ENCODE measurements at places on chromosomes 2 and 18.

- no peak for DNase-seq
These were observed at the start of the genes ABCG5 and ABCG8 for GRCh38 chr2:43838560-43839267. ABCG5 (minus strand) TSS chr2:43838839; CDS start chr2:43838679, 160 bp downstream. ABCG8 (plus strand) TSS chr2:43838971; CDS start chr2:43839054, 83 bp downstream.

GRCh38 chr18:78158943-78159342 is 820.7 kb upstream of the SALL3 start:
- DNase-seq, result no peak

DNA sequence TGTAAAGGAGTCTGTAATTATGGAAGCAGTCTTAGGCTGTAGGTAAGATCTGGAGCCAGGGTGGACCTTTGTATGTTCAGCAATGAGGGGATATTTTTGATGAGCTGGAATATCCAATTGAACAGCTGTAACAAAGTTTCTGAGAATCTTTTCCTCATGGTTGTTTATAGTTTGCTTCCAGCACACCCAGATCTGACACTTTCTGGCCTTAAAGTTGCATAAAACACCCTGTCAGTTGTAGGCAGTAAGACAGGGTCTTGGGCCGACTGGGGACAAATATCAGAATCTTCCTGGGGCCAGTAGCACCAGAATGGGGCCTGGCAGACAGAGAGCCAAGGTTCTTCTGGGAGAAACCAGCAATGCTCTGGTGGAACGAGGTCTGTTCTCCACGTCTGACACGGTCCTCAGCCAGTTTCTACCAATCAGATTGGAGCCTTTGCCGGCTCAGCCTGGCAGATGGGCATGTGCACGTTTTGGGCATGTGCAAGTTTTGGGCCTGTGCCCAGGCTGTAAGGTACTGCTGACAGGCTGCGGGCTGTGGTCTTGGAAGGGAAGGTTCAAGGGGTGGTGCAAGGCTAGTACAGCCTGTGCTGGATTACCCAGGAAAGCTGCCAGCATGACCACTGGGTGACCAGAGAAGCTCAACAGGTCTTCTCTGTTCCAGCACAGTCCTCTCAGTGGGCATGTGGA is 89.8 kb downstream of the PRKCE start:
- no peak for DNase-seq

GRCh38 chr18:76131738-76132137 is 363.3 kb downstream of the ZNF516 start:
- no peak for DNase-seq

GRCh38 chr2:206241736-206242135 is 32.7 kb upstream of the ZDBF2 start:
- no peak for DNase-seq

- DNase-seq, result no peak
These were observed 12.4 kb upstream of the SAP130 start for GRCh38 chr2:128040166-128040771.

DNA sequence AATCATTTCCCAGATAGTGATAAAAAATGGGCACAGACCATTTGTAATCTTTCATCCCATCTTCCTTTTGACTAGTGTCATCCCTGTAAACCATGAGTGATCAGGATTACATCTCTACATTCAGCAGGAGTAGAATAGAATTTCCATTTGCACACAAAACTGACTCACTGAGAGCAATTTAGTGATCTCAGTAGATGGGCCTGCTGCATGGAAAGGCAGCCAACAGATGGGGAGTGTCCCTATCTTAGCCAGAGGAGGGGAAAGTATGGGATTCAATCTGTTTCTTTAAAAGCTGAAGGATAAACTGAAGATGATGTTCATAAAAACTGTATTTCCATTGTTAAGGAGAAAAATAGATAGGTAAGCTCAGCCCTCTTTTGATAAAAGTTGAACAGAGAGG is 441.7 kb downstream of the ZNF521 start:
- no peak for DNase-seq

GRCh38 chr2:207662203-207662602 is 37.0 kb upstream of the METTL21A start:
- DNase-seq, result no peak

DNA sequence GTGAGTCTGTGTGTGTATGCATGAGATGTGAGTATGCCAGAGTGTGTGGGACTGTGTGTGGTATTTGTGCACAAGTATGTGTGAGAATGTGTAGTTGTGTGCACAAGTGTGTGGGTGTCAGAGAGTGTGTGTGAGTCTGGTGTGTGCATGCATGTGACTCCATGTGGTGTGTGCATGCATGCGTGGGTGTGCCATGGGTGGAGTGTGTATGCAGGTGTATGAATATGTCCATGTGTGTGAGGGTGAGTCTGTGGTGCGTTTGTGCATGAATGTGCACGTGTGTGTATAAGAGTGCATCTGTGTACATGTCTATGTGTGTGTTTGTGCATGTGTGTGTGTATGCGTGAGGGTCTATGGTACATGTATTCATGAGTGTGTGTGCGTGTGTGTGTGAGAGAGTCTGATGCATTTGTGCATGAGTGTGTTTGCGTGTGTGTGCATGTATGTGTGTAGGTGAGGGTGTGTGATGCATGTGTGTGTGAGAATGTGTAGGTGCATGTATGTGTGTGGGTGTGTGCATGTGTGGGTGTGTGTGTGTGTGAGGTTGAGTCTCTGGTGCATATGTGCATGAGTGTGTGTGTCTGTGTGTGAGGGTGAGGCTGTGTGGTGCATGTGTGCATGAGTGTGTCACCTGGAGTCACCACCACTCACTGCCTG is 226.8 kb downstream of the LDLRAD4 start:
- DNase-seq, result no peak

DNA sequence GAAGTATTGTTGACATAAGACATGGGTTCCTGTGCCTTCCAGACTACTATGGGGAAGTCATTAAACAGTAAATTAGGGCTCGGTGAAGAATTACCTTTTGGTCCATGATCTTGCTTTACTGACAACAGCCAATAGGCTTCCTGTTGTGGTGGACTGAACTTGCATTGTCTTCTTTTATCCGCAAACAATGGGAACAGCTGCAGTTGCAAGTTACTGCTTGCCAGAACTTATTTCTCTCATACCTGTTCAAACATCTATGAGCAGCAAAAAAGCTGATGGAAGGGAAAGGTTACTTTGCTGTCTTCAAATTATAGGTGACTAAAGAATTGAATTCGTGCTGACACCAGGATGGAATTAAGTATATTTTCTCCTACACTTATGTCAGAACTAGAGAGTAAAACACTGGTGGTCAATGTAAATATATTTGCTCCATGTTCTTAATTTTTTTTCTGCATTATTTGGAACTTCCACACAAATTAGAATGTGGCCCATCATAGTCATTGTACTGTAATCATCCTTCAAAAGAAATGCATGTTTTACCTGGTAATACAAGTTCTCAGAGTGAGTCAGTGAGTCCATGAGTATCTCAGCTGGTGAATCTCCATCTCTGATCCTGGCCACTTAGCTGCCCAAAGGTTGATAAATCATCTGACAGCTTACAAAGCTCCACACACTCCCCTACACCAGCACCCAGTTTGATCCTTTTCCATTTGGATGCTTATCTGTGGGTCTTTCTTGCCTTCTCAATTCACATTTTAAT is 37.3 kb upstream of the RNF152 start:
- no peak for DNase-seq

- no peak for DNase-seq
These were observed 8.6 kb downstream of the NDUFS1 start for GRCh38 chr2:206150631-206151030.

DNA sequence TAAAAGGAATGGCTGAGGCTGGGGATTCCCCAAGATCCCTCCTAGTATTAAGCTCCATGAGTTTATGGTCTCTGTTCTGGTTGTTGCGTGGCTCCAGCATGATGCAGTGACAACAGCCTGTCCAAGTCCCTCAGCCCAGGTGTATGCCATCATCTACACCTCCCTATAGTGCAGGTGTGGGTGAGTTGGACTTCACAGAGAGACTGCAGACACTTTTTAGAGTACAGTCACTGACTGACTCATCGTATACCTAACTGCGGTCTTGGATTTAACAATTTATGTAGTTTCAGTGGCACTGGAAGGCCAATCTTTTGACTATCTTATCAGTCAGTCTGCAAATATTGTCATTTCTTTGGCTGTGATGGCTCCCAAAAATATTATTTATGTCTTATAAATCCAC is 415.0 kb downstream of the TMX3 start:
- DNase-seq, result no peak

DNA sequence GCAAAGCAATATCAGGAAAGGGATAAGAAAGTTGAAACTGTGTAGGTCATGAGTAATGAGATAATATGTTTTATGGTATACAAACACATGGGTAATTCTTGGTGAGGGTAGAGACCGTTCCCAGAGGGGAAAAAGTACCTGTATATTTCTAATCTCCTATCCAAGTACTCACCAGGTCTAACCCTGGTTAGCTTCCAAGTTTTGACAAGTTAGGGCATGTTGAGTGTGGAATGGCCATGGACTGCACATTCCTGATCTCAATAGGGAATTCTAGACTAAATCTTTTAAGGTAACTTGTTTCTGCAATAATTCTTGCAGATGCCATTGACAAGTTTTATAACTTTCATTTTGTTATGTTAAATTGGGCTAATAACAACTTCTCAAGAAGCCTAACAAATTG is 216.6 kb downstream of the SPAG16 start:
- DNase-seq, result no peak

DNA sequence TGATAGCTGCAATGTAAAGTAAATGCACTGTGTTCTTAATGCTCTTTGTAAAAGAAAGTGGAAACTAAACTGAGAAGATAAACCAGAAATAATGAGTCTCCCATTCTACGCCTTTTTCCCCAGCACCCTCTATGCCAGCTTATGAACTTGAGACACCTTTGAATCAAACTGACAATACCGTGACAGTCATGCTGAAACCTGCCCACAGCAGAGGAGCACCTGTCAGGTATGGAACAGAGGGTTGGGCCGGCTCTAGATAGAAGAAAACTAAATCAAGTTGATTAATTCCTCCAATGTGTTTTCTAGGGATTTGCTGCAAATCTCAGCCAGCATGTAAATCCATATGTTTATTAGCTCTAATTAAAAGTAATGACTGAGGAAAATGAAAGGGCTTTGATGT is 520.6 kb upstream of the RAB12 start:
- no peak for DNase-seq

DNA sequence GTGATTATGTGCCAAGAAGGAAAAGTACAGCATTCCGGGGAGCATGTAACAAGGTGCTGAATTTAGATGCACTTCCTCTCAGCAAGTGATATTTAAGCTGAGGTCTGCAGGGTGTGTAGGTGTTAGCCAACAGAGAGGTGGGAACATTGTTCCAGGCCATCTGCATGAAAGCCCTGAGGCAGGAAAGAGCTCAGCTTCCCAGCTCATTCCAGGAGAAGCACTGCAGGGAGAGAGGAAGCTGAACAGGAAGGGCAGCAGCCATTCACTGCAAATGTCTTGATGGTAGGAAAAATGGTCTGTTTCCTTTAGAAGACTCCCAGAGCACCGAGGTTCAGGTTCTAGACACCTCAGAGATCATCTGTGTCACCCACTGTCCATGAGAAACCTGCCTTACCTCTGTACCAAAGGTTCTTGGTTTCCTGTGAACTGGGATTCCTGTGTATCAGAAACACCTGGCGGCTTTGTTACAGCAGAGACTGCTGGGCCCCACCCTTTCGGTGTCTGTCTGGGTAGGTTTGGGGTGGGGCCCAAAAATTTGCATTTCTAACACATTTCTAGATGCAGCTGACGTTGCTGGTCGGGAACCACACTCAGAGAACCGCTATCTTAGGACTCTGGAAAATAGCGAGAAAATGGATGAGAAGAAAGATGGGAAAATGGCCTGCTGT is 84.0 kb downstream of the RTN4 start:
- DNase-seq, result no peak

DNA sequence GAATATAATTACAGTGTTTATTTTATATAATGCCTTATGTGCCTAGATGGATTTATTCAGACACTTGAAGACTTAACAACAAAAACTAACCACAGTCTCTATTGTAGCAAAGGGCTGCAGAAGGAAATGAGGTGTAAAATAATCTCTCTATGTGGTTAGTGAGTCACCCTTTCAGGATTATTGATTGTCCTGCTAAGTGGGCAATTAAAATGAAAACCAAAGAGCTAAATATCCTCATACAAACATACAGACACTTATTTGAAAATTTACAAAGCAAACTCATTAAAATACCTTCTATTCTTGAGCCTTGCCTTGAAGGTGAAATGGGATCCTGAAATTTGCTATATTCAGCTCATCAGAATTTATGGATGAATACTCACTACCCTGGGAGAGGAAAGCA is 27.7 kb upstream of the DCC start:
- no peak for DNase-seq

- DNase-seq, result no peak
These were observed 38.4 kb upstream of the NXPH2 start for GRCh38 chr2:138818556-138818955.

DNA sequence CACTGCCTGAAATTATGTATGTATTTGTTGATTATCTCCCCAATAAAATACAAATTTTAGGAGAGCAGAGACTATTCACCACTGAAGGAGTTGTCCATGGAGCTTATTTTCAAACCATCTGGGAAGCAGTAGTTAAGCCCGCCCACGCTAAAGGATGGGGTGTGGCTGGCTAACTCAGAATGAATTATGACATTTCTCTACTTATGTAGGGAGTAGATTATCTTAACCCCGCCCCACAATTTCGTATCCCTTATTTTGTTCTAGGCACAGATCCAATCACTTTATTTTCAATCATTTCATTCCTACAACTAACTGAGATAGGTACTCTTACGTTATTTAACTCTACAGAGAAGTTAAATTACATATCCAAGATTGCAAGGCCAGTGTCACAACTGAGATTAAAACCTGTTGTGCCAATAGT is 1.4 kb upstream of the LAPTM4A start:
- DNase-seq, result peak; percentile 80

GRCh38 chr2:18912225-18912888 is 323.0 kb upstream of the NT5C1B start:
- DNase-seq, result no peak

DNA sequence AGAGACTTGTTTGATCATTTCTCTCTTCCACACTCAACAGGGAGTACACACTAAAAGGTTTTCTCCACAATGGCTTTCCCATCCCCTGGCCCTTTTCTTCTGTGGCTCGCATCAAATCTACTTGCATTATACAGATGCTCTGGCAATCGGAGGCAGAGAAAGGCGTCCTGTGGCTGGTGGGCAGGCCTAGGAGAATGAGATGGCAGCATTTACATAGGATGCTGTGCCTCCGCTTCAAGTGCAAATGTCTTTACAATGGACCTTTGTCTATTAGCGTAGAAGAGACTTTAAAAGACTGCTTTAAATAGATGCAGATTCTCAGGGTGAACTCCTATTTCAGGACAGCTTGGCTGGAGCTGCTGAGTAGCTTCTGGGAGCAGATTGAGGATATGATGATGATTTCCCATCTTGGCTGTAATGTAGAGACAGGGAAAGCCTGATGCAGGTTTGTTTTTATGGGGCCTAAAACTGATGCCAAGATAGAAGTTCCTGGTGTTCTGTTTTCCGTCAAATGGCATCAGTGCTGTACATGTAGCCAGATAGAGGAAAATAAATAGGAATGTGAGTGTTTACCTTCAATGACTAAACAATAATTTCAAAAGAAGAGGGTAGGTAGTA is 423.4 kb downstream of the RND3 start:
- no peak for DNase-seq

GRCh38 chr18:23885750-23886149 is 128.8 kb upstream of the TTC39C start:
- no peak for DNase-seq

GRCh38 chr2:195407783-195408182 is 249.2 kb upstream of the SLC39A10 start:
- no peak for DNase-seq

Data from ACHN (cell line).